ENCODE measurements at places on chromosomes 2 and 18.
A peak's percentile ranks its signal among the peaks of the same experiment; 100 is the strongest.

DNA sequence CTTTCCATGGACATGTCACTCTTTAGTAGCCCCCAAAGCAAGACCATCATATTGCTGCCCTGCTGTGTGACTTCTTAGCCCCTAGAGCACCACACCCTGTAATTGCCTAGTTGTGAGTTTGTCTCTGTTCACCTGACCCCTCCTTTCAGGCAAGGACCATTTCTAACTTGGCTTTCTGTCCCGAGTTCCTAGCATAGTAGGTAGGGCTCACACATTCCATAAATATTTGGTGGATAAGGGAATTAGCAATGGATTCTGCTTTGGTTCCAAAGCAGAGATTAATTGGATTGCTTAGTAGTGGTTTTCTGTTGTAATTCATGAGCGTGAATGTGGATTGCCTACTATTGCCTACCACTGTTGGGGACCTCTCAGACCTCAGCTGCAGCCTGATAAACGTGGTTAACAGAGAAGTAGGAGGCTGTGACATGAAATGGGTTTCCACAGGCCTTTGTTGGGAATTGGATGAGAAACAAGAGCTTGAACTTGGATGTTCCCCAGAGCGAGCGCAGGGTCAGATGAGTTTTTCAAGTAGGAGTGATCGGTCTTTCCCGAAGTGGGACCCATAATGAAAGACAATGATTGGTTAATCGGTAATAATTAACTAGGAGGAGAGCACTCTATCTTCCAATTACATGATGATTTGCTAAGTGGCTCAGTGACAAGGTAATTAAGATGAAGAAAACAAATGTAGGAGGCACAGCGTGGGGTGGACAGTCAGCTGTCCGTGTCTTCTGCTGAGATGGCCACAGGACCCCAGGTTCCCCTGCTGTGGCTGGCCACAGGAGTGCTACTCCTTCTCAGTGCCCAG, 13.4 kb upstream of the UGT1A1 start:
- DNase-seq = no peak

DNA sequence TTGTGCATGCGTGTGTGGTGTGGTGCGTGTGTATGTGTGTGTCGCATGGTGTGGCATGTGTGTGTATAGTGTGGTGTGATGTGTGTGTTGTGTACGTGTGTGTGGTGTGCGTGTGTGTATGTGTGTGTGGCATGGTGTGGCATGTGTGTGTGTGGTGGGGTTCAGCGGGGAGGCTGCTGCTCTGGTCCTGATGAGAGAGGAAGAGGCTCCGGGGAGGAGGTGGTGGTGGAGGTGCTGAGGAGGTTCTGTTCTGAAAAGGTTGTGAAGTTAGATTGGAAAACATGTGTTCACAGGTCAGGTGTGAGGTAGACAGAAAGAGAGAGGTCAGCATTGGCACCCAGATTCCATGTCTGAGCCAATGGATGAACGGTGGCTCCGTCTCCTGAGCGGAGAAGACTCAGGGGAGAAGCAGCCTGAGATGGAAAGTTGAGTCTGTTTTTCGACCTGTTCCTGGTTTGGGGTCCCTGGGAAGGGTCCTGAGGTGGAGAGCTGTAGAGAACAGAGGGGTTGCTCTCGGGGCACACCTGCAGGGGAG, 67.2 kb upstream of the HDAC4 start:
- DNase-seq = no peak

DNA sequence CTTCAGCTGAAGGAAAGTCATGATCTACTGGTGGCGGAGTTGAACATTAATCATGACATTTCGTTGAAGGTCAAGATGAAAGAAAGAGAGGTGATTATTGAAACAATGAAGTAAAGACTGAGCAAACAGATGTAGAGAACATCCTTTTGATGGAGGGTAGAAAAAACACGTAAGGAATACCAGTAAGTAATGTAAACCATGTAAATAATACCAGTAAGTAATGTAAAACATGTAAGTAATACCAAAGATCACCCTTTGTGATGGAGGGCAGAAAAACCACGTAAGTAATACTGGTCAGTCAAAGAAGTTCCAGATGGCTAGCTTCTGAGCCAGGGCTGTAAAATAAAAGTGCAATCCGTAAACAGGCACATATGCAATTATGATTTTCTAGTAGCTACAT, 1387.7 kb downstream of the SUCLG1 start:
- DNase-seq = no peak

- no peak for DNase-seq
These were observed 26.2 kb upstream of the SPOPL start for GRCh38 chr2:138475277-138475776.

GRCh38 chr2:224894356-224894755, 147.9 kb downstream of the DOCK10 start:
- peak; percentile 61 for DNase-seq

- no peak for DNase-seq
These were observed 64.6 kb upstream of the CDCA7 start for GRCh38 chr2:173290046-173290445.

GRCh38 chr18:61891894-61892293, 913 bp downstream of the RNF152 start:
- no peak for DNase-seq

- DNase-seq = no peak
These were observed 263.8 kb downstream of the SETBP1 start for GRCh38 chr18:44944461-44944860.

DNA sequence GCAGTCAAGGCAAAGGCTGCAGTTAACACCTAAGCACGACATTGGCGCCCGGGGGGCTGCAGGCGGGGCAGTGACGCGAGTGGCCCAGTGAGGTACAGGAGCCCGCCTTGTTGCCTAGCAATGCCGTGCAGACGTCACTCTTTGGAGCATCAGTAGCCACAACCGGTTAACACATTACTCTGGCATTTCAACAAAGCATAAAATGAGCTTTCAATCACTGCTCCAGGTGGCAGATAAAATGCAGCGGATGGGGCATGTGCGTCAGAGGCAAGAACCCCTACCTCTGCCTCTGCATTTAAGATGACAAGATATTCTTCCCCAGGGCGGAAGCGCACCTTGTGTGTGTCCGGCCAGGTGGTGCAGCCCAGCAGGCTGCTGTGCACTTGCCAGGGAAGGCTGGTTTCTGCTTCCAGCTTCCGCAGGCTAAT, 139.4 kb downstream of the MTCL1 start:
- no peak for DNase-seq

GRCh38 chr18:2699001-2699400, 43.5 kb downstream of the SMCHD1 start:
- no peak for DNase-seq

DNA sequence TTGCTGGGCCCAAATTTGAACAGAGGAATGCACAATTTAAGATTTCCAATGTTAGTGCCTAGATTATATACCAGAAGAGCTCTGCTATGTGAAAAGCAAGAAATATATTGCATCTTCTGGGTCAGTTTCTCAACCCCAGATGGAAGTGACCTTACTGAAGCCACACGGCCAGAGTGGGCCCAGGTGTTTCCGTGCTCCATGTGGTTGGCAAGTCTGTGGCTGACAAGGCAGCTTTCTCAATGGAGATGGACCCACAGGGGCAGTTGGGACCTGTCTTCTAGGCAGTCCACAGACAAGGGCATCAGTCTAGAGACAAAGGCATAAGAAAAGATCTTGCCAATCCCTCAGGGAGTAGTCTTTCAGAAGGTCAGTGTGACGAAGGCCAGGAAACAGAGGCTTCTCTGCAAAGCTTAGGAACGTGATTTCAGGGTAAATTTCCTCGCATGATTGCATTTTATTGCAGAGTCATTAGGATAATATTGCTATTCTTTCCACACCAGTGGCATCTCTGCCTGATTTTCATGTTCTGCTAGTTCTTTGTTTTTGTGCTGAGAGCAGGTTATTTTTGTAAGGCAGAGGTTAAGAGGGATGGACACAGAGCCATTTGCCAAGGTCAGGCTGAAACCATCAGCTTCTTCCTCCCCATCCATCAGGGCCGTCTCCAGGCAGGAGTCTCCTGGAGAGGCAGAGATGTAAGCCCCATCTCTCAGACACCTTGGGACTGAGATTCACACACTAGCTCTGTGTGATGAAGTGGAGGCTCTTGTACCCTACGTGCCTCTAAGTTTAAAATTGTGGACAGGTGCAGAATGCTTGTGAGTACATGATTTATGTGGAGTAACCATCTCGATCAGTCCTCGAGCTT, 202.1 kb downstream of the ANKRD30B start:
- no peak for DNase-seq
